Left lobe of liver (tissue), 2 donors: ENCODE measurements at places on chromosomes 1 and 21. TPM values are rescaled to one million over a fixed set of nuclear protein-coding genes. Genes with fewer than 3 reads are reported as not detected.

Gene TNNT2
- total RNA-seq = 0.33 TPM

- no peak for DNase-seq
These were observed 1.8 kb downstream of the RNF220 start for GRCh38 chr1:44406737-44407429.

DNA sequence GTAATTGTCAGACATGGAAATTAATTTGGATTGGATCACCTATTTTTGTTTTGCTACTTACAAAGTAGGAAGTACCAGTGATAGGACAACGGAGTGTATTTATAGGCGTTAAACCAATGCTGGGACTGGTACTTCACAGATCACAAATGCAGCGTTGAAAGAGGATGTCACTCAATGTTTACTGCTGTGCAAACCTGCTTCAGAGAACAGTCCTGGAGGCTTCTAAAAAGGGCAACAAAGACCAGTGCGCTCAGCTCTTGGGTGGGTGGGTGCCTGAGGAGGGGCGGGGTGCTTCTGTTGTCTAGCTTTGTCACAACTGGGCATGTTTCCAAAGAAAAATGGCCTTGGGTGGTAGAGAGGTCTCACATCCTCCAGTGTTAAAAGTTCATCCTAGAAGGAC, 2.1 kb downstream of the C1orf21 start:
- no peak for DNase-seq

GRCh38 chr1:211737115-211738035, 62.0 kb upstream of the NEK2 start:
- no peak for DNase-seq
